Activated CD8-positive, alpha-beta memory T cell treated with anti-CD3 and anti-CD28 coated beads for 4 hours (primary cell): ENCODE measurements at places on chromosomes 2 and 18.
A peak's percentile ranks its signal among the peaks of the same experiment; 100 is the strongest.

DNA sequence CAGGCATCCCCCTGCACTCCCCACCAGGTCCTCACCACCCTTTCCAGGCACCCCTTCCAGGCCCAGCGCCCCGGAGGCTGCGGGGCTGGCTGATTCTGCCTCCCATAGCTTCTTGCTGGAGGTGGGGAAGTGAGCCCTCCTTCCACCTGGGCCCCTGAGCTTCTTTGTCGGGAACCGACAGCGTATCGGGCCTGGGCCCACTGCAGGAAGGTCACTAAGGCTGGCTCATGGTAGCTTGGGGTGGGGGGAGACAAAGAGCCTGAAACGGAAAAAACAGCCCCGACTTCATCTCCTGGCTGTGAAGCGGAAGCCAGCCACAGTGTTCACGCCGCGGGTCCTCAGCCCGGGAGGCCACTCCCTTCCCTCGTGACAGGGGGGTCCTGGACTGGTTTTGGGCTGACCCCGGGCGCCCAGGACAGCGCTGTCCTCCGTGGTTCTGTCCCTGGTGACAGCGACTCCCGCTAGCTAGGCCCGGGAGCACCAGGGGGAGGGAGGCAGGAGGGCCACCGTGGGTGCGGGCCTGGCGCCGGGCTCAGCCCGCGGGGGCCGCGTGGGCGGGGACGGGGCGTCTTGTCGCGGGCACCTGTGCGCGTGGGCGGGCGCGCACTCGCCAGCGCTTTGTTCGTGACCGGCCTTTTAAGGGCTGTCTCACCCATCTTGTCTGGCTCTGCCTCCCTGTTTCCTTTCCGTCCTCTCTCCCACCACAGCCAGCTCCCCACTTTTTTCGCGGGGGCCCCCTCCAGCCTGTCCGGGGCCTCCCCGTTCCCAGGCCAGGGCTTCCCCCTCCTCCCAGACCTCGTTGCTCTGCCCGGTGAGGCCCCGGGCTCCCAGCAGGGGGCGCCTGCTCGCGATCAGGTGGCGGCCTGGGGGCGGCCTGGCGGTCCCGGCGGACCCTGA lies 64.9 kb downstream of the DNMT3A start:
- DNase-seq: peak; percentile 56

DNA sequence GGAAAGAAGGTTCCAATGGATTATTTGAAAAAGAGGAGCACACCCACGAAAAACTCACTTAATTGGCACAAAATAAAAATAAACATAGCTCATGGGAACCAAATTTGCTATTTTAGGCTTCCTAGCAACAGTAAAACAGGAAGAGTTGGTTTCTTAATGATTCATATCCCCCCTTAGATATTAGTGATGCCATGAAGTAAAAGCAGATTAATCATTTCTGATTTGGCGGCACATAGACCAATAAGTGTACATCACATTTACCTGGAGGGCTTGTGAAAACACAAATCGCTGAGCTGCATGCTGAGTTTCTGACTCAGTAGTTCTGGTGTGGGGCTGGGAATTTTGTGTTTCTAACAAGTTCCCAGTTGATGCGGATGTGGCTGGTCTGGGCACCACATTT lies 260.4 kb downstream of the SLC4A3 start:
- no peak for DNase-seq

DNA sequence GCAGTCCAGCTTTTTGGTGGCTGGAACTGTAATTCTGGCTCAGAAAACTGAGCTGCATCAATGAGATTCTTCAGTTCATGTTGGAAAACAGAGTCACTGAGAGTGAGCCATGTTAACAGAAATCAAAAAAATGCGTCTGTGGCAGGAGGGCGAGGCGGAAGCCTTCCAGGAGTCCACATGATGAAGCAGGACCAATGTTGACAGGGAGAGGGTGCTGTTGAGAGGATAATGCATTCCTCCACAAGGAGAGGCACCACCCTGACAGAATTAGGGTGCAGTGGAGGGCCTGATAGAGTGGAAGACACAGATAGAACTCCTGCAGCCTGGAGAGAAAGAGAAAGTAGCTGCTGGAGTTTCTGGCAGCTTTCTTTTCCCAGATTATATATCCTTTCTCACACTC lies 111.5 kb downstream of the MGAT5 start:
- DNase-seq: no peak

DNA sequence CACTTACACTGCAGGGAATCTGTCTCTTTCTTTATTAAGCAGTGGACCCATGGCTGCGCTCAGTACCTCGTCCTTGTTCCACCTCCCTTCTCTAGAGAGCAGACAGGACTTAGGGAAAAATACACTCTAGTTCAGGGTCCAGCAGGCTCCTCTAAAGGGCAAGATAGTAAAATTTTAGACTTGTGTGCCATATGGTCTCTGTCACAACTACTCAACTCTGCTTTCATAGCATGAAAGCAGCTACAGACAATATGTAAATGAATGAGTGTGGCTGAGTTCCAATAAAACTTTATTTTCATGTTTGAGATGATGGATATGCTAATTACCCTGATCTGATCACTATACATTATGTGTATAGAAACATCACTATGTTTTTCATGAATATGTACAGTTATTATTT lies 163.1 kb downstream of the BABAM2 start:
- no peak for DNase-seq

GRCh38 chr2:171627412-171627811 lies 59.9 kb upstream of the DYNC1I2 start:
- DNase-seq: no peak

- no peak for DNase-seq
Observed at GRCh38 chr2:186201371-186201770, 284.7 kb upstream of the ZC3H15 start.

- no peak for DNase-seq
Observed at GRCh38 chr2:219287580-219288265, 8.6 kb downstream of the DNAJB2 start.

DNA sequence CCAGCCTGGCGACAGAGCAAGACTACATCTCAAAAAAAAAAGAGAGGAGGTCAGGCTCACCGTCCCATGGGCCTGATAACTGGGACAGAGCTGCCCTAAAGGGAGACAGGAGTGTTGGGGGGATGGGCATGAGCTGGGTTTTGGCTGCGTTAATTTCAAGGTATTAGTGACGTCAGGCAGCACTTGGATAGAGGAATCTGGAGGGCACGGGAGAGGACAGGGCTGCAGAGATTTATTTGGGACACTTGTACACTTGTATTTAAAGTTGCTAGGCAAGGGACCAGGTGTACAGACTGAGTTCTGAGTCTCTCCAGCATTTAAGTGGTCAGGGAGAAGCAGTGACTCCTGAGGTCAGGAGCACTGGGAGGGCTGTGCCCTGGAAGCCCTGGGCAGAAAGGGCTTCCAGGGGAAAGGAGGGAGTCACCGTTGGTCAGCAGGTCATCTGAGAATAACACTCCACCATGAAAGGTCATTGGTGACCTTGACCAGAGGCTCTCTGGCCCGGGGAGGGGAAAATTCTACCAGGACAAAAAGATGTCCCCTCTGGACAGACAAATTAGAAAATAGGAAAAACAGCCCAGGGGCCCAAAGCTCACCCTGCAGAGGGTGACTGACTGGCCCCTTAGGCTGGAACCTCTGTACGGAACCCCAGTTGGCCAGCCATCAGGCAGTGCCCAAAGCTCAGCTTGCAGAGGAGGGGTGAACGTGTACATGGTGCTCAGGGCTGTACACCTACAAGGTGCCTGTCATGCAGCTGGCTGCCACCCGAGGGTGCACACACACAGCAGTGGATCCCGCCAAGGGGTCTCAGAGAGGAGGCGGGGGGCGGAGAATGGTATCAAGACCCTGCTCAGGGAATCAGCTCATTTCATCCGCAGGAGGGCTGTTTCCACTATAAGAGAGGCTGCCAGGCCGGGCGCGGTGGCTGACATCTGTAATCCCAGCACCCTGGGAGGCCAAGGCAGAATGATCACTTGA lies 23.0 kb upstream of the CNNM3 start:
- no peak for DNase-seq

GRCh38 chr2:120305937-120306490 lies 39.9 kb upstream of the INHBB start:
- no peak for DNase-seq

DNA sequence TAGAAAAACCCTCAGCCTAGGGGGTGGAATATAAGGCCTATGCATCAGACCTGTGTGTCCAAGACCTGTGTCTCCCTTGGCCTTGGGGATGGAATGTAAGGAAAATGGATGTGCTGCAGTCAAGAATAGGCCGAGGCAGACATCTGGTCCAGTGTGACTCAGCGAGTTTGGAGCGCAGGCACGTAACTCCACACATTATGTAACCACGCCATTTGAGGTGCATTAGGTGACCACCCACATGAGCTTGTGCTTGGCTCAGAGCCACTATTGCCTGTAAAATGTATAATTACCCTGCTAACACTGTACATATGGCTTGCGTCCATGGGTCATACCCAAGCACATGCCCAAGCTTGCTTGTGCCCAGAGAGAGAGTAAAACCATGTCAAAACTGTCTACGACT lies 580.9 kb upstream of the HNMT start:
- no peak for DNase-seq

GRCh38 chr18:50044402-50044801 lies 150.5 kb downstream of the MYO5B start:
- no peak for DNase-seq

DNA sequence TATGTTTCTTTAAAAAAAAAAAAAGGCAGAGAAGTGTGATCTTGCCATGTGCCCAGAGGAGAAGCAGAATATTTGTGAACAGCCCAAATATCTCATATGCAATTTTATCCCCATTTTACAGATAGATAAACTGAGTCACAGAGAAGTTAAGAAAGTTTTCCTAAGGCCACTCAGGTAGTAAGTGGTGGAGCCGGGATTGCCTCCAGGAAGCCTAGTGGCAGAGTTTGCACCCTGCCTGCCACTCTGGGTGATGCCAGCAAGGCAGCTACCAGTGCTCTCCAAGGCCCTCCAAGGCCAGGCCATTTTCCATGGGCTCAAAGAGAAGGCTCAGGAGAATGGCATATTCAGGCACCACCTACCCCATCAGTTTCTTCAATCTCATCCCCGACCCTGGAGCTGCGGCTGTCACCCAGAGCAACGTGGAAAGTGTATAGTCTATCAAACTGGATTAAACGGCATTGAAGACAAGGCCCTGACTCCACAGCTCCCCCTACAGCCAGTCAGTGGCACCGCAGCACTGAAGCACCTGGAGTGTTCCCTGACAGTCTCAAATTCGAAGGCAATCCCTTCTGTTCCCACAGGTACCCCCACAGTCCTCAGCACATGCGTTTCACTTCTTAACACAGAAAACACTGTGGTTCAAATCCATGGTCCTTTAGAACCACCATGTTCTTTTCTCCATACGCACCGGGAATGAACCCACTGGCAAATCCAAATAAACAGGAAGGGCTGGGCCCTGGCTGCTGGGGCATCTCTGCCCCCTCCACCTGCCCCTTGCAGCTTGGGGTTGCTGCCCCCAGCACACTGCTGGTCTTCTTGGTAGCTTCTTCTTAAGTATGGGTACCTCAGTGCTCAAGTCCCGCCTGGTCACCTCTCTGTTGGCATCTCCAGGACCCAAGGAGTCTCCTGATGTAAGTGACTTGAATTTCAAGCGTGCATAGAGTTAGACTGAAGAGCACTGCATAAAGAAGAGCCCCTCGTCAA lies 175.3 kb downstream of the INHBB start:
- no peak for DNase-seq

GRCh38 chr2:160492401-160493226 lies 993 bp downstream of the RBMS1 start:
- DNase-seq: peak; percentile 33

- no peak for DNase-seq
Observed at GRCh38 chr2:232299084-232299483, 79.5 kb upstream of the ALPP start.

GRCh38 chr18:74480149-74480651 lies 16.0 kb upstream of the CNDP2 start:
- no peak for DNase-seq

DNA sequence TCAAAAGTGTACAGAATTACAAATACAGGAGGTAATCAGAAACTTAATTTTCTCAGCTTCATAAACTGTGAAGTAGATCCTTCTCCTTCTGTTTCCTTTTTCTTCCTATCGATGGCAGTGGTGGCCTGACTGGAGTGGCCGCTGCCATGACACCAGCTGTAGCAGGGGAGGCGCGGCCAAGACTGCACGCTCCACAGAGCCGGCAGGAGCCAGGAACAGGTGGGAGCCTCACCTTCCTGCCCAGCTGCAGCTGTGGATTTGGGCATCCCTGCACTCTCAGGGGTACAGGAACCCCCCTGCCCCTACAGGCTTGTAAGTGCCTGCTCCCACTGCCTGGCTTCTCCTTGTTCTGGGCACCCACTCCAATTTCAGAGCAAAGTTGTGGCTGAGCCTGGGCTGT lies 76.1 kb downstream of the EPB41L3 start:
- no peak for DNase-seq
